ENCODE measurements at places on chromosomes 4 and X.

DNA sequence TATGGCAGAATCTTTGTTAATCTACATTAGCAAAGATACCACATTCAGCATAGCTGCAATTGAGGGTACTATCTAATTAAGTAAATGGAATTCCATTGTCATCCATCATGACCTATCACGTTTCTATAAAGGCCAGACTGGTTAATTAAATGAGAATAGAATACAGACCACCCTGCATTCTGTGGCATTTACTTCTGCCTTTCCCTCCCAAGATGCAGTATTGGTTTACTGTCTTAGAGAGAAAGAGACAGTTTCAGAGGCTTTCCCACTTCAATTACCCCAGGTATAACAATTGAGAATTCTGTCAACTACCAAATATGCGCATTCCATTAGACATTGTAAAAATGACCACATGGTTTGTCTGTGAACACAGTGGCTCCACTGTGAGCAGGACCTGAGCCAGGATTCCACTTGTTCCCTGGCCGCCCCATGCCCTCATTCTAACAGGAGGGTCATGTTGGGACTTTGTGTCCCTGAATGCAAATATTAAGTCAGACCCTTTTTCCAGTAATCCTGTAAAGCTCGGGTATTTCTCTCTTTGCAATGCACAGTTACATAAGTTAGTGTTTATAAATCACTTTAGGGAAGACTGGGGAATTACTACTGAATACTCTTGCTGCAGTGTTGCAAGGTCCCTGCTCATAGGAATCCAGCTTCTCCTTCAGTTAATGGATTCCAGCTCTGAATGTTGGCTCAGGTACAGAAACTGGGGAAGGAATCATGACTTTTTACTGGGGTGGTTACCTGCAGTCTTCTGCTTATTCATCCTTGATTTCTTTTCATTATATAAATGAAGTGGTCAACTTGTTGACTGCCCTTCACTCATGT, 261.0 kb downstream of the PDGFC start:
- no peak for DNase-seq

DNA sequence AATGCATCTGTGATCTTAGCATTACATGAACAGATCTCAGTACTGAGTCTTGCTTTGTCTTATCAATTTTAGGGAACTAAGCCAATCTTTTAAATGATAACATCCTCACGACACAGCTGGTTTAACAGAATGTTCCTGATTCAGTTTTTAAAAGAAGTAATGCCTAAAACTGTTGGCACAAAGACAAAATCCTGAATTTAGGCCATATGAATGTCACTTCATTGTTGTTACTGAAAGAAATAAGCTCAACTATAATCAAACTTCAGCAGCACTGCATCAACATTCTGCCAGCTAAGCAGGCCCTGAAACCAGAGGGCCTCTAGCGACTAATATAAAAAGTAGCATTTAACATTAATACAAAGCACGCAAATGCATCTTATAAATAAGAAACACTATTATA, 130.6 kb downstream of the FRYL start:
- no peak for DNase-seq

DNA sequence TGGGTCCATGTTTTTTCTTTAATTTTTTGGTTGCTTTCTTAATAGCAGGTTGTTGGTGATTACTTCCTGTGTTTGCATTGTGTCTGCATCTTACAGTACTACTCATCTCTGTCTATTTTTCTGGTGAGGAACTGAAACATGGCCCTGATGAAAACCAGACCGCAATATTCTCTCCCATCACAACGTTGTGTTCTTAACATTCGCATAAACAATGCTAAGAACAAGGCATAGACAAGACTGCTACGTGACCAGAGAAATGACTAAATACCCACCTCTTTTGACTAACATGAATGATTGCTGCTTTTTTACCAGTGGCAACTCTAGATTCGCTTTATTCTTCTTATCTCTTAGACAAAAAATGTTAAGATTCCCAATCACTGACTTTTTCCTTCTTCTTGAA, 179.1 kb downstream of the GC start:
- no peak for DNase-seq

- no peak for DNase-seq
Observed at GRCh38 chr4:110268352-110268751, 69.9 kb upstream of the ELOVL6 start.

- DNase-seq, result no peak
Observed at GRCh38 chr4:87017580-87018342, 83.0 kb downstream of the AFF1 start.
